AG10803 (cell line): ENCODE measurements at places on chromosomes 5 and 9.

DNA sequence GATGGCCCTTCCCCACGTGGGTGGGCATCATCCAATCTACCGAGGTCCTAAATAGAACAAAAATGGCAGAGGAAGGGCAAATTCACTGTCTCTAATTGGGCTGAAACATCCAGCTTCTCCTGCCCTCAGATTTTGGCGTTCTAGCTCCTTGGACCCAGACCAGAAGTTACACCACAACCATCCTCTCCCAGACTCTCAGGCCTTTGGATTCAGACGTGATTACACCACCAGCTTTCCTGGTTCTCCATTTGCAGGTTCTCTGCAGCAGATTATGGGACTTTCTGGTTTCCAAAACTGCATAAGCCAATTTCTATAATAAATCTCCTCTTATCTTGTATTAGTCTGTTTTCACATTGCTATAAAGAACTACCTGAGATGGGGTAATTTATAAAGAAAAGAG, 73.6 kb upstream of the STARD4 start:
- peak; percentile 43 for DNase-seq

GRCh38 chr9:15205632-15206420, 101.2 kb downstream of the TTC39B start:
- DNase-seq = no peak

DNA sequence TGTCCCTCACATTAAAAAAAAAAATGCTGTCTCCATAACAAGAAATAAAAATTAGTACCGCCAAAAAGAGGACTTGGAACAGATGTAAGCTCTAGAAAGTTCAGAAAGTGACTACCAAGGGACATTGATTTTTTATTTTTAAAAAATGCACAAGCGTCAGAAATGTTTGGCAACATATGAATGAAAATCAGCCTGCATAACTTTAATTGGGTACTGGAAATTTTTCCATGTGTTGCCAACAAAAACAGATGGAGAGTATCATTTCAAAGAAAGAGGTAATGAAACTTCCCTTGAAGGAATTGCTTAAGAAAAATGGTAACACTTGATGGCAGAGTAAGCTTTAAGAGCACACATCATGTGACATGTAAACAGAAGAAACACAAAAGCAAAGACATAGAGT, 47.2 kb downstream of the OR2K2 start:
- peak; percentile 19 for DNase-seq

- no peak for DNase-seq
Measured at GRCh38 chr5:17147170-17147569, 70.3 kb upstream of the BASP1 start.

DNA sequence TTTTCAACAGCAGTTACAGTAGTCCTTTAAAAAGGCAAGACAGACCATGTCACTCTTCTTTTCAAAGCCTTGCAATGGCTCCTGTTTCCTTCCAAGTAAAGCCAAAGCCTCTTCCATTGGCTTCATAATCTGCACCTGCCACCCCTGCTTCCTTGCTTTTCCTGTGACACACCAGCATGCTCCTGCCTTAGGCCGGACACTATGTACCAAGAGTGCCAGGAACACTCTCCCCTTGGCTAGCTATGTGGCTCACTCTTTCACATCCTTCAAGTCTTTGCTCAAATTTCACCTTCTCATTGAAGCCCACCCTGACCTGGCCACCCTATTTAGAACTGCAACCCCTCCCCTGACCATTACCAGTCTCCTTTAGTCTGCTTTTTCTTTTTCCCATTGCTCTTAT, 22.2 kb upstream of the TRAF1 start:
- no peak for DNase-seq

- DNase-seq = no peak
Measured at GRCh38 chr5:28543473-28544098, 1505.2 kb upstream of the CDH9 start.

DNA sequence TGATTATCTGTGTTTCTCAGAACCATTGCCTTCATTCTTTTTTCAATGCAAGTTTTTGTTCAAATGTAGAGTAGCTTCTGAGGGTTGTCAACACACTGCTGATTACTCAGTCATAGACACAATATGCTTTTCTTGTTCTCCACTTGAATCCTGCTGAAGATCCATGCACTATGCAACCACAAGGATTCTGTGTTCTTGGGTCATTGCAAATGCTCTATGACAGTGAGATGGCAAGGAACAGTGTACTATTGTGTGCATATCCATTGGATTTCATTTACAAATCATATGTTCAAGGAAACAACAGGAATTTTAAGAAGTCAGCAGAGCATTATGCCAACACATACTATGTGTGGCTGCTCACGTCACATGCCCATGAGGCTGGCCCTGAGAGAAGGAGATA, 1590.2 kb downstream of the EFNA5 start:
- DNase-seq = no peak

DNA sequence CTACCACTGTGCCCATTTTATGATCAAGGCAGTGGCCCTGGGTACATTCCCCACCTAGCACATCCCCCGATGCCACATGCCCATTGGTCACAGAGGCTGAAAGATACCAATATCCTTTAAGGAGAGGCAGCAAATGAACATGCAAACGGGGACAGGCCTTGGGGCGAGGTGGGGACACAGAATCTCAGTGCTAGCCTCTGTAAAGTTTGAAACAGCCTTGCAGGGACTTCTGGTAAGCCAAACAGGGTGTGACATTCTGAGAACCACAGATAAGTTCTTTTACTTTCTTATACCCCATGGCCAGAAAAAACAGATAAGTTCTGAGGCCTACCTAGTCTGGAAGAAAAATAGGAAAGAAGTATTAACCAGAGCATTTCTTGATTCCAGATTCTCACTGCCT, 60.5 kb downstream of the ACER2 start:
- DNase-seq = no peak

DNA sequence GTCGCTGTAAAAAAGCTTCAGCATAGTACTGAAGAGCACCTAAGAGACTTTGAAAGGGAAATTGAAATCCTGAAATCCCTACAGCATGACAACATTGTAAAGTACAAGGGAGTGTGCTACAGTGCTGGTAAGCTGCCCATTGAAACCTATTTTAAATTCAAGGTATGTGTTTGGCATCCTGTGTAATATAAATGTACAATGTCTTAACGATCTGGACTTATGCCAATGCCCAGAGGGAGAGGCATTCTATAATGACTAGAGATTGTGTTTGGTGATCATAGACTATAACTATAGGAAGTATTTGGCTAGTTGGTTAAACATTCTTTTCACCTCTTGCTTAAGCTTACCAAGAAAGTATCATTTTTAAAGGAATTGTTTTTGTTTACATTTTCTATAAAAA, 95.7 kb downstream of the INSL6 start:
- no peak for DNase-seq

GRCh38 chr5:175285261-175285660, 158.7 kb downstream of the DRD1 start:
- DNase-seq = peak; percentile 67

DNA sequence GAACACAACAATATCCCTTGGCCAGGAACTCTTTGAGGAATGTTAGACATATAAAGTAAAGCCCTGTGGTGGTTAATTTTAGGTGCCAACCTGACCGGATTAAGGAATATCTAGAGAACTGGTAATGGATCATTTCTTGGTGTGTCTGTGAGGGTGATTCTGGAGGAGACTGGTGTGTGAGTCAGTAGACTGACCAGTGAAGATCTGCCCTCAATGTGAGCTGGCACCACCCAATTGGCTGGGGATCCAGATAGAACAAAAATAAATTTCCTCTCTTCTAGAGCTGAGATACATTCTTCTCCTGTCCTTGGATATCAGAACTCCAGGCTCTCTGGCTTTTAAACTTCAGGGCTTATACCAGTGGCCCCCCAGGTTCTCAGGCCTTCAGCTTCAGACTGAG, 56.2 kb upstream of the TNPO1 start:
- peak; percentile 2 for DNase-seq

DNA sequence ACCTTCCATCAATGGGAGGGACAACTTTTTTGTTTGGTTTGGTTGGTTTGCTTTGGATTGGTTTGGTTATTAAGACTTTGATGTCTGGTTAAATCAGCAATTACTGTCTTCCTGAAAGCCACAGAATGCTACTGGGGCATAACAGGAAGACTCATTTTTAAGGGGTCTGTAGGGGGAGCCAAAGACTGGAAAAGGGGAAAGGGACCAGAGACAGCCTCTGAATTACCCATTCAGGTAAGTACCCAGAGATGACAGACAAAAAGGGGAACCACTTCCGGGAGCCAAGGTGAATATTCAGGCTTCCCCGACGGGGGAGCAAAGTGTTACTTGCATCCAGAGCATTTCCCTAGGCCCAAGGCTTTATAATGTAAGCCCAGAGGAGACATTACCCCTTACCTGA, 4.6 kb upstream of the FEM1C start:
- DNase-seq = no peak

- no peak for DNase-seq
Measured at GRCh38 chr9:129637673-129638439, 4.1 kb downstream of the ASB6 start.

- DNase-seq = no peak
Measured at GRCh38 chr5:137392261-137392660, 106.9 kb downstream of the SPOCK1 start.

GRCh38 chr5:145920542-145921210, 15.7 kb upstream of the SH3RF2 start:
- DNase-seq = no peak

DNA sequence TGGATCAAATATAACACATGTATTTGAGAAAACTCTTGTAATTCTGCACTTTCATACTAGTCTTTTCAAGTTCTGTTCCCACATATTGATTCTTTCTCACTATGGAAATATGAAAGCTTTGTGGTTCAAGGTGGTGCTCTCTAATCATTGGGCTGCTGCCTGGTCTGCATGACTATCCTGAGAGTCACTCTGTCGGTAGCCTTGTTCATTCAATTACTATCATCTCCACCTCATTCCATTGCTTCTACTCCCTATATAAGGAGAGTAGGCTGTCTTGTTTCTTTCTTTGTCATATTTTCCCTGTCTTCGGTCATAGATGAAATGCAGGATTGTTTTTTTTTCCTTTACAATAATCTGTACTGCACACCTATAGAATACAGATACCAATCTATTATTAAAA, 341.4 kb upstream of the ACTBL2 start:
- DNase-seq = peak; percentile 87
